Activated T-cell treated with anti-CD3 and anti-CD28 coated beads, Interleukin-2, amount 50 U/mL, for 72 hours (primary cell): ENCODE measurements at places on chromosomes 11 and 22. TPM values are rescaled to one million over a fixed set of nuclear protein-coding genes. Genes with fewer than 3 reads are reported as not detected.

DNA sequence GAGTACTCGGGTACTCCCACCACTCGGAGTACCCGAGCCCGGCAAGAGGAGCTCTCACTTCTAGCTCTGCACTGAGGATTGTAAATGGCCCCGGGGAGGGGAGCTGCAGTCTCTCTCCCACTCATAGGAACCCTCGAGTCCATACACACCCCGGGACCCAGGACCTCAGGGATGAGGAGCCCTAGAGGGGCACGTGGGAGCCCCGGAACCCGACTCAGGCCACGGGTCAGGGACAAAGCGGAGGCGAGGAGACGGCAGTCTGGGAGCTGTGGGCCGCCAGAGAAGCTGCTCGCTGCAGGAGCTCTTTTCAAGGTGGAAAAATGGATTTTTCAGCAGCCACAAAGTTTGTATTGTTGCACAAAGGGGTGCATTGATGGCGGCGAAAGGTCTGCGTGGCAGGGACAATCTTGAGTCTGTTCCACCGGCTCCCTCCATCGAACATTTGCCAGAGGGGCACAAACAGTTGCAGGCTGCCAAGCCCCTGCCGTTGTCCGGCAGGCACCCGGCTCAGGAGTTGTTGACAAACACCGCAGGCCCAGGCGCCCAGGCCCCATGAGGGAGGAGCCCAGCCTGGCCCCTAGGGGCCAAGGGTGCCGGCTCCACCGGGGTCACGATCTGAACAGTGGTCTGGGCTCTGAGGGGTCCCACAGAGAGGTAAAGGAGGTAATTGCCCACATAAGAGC is 5.7 kb upstream of the FLI1 start:
- peaks cover 53% of the 10 kb centered on the region for H3K27me3 ChIP-seq
- no peak overlapping the region for H3K4me3 ChIP-seq
- peaks cover 36% of the 10 kb centered on the region for H3K4me1 ChIP-seq
- no peak overlapping the region for H3K27ac ChIP-seq
- no peaks in the 10 kb centered on the region for H3K36me3 ChIP-seq
- DNase-seq, result no peak

DNA sequence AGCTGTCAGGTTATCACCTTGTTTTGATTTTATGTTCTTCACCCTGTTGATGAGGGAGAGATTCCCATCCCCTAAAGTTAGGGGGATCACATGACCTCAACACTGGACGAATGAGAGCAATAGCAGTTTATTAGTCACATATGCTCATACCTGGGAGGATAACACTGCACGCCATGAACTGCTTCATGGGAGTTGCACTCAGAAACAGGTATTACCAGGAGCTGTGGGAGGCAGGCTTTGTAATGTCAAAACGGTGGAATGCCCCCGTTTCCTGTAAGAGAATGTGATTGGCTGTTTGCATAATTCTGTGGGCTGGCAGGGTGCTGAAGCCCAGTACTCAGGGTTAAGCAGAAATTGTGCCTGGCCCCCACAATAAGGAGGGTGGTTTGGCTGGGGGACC is 3.2 kb upstream of the THY1 start:
- no peak for DNase-seq
- H3K4me1 ChIP-seq, result peaks cover 44% of the 10 kb centered on the region
- peak overlapping the region; percentile 74 for H3K27ac ChIP-seq
- H3K36me3 ChIP-seq, result no peaks in the 10 kb centered on the region
- peaks cover 52% of the 10 kb centered on the region for H3K27me3 ChIP-seq

DNA sequence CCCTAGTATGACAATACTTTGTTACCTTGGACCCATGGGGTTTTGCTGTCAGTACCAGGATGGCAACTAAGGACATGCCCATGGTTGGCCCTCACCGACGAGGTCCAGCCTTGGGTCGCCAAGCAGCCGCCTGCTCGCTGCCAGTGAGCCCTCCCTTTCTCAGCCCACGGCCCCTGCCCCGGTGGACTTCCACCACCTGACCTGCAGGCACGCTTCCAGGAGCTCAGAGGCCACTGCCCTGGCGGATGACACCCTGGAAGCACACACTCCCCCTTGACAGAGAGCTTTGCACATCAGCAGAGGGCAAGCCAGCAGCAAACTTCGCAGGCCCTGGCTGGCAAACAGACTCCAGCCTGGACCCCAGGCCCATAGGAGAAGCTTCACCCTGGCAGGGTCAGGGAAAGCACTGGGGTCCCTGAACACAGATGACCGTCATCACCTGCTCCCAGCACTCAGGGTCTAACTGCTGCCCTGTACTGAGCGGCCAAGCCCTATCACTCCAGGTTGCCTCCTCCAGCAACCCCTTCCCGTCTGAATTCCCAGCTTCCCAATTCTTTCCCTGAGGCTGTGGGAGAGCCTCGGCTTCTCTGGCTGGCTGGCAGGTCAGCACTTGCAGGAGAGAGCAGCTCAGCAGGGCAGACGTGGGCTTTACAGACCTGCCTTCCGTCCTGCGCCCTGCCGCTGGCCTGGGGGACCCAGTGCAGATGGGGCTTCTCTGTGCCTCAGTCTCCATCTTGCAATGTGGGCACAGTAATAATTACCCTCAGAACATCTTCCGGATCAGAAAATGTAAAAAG is 2.7 kb upstream of the PPARA start:
- DNase-seq, result no peak
- peaks cover 8% of the 10 kb centered on the region for H3K4me1 ChIP-seq
- no peak overlapping the region for H3K4me3 ChIP-seq
- H3K27me3 ChIP-seq, result peaks cover 29% of the 10 kb centered on the region

The SLC16A8 gene
- total RNA-seq, result not detected
